Heart right ventricle (tissue), 16 donors: ENCODE measurements at places on chromosomes 5 and 9.

- no peak for DNase-seq
These were observed 1010.2 kb upstream of the DMAC1 start for GRCh38 chr9:8809741-8810140.

DNA sequence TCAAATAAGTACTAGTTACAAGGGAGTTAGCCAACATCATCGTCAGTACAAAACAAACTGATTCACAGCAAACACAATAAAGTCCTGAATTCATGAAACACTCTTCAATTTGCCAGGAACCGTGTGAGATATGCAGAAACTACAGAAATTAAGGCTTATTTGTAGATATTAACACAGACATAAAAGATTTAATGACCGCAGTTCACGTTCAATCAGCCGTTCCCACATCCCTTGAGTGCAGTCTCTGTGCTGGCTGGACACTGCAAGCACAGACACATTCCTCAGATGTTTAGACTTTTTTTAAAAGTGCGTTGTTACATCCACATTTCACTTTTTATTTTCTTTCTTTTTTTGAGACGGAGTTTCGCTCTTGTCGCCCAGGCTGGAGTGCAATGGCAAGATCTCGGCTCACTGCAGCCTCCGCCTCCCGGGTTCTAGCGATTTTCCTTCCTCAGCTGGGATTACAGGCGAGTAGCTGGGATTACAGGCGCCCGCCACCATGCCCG, 566 bp upstream of the CEP78 start:
- DNase-seq, result no peak

- peak; percentile 87 for DNase-seq
These were observed 55.6 kb downstream of the ARHGEF37 start for GRCh38 chr5:149636861-149637246.

- no peak for DNase-seq
These were observed 70.2 kb upstream of the STXBP1 start for GRCh38 chr9:127541865-127542264.

- peak; percentile 41 for DNase-seq
These were observed 731 bp downstream of the PRR16 start for GRCh38 chr5:120464627-120465435.

DNA sequence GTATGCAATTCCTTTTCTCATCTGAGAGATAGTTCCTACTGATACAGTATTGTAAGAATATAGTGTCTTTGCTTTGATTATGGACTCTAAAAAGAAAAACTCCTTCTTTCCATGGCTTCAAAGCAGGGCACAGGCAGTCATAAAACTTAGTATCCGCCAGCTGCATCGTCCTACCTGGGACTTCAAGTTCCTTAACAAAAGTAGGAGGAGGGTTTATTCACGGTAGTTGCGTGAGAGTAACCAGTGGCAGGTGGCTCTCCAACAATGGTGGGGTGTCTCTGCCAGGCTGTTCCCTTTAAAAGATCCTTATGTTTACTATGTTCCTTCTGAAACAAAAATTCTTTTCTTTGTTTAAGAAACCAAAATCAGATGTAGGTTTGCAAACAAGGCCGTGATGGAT, 173.5 kb upstream of the DMAC1 start:
- no peak for DNase-seq

- DNase-seq, result no peak
These were observed 1115.5 kb downstream of the DTWD2 start for GRCh38 chr5:117872798-117873368.
